ENCODE measurements at places on chromosomes 5 and 9.

DNA sequence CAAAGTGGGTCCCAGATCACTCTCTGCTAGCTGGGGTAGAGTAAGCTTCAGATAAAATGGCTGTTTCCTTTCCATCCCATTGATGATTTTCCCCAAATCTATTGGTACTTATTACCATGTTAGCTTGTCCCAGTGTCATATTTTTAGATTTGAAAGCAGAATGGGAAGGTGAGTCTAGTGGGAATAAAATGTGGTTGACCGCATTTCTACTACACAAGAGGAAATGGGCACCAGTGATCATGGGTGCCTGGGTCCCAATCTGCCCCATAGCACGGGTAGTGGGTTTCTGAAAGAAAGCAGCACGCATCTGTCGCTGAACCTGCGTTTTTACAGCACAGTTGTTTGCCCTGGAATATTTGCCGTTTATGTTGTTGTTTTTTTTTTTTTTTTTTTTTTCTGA, 20.1 kb downstream of the DAPK1 start:
- no peak for DNase-seq

DNA sequence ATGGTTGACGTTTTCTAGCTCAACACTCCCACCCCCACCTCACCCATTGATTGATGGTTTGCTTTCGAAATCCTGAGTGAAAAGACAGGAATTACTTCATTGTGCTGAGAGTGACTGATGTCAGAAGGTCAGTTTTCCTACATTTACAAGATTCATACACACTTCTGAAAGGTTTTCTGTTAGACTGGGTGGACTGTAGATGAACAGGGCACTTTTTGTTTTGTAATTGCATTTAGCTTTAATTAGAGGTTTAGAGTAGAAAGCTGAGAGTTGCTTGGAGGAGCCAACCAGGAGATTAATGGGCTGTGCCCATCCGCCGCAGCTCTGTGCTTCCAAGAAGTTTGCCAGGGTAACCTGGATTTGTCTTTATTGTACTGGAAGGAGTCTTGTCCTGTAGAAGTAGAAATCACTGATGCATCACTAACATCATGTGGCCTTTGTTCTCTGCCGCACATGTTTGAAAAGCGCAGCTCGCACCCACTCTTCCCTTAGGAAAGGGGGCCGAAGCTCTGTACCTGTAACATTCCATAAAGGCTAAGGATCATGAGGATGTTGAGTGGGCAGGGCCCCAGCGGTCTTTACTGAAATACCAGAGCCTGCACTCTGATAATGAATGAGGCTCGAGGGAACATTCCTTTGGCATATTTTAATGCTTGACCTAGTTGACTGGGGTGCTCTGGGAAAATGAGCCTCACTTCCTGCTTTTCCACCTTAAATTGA, 267.6 kb upstream of the DMRT1 start:
- DNase-seq = no peak

DNA sequence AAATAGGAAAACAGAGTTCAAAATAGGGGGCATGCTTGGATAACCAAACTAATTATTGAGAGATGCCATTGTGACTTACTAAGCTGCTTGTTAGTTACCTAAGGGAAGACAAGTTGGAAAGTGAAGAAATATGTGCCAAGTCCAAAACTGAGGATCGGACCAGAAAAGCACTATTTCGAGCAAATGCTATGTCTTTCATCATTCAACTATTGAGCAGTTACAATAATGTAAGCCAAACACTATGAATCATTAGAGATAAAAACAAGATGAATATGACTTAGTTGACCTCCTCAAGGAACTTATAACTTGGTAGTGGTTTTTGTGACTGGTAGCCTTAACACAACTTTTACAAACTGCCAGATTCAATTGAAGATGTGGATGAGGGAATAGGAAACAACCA, 240.6 kb upstream of the MPDZ start:
- DNase-seq = no peak

DNA sequence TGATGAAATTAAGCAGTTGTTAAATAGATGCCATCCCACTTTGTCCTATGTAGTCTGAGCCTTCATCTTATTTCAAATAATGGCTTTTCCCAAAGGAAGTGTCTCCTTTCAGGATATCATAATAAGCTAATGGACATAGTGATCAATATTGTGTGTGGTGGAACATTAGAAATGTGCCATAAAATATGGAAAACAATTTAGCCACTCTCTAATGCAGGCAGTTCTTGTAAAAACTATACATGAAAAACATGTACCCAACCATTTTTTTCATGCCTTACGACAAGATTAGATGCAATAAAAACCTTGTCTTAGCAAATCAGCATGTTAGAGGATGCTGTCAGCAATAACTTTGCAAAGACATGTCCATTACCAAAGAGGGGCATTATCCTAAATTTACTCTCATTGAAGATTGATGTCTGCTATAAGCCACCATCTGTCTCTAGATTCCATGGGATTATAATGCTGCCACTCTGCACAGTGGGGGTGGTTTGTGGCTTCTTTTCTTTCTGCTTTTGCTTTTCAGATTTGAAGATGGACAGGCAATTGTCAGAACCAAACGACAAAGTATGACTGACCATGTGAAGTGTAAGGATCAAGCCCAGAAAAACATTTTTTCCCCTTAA, 724.0 kb upstream of the ZNF608 start:
- DNase-seq = no peak

GRCh38 chr5:146731909-146732659, 146.5 kb downstream of the PPP2R2B start:
- no peak for DNase-seq

Measured in breast epithelium (tissue), 4 donors.